T-helper 17 cell (primary cell): ENCODE measurements at places on chromosomes 1 and 21. TPM values are rescaled to one million over a fixed set of nuclear protein-coding genes. Genes with fewer than 3 reads are reported as not detected.

AGMAT gene
- total RNA-seq = 5.7 TPM

RGL1 gene
- 1.0 TPM for total RNA-seq

DNA sequence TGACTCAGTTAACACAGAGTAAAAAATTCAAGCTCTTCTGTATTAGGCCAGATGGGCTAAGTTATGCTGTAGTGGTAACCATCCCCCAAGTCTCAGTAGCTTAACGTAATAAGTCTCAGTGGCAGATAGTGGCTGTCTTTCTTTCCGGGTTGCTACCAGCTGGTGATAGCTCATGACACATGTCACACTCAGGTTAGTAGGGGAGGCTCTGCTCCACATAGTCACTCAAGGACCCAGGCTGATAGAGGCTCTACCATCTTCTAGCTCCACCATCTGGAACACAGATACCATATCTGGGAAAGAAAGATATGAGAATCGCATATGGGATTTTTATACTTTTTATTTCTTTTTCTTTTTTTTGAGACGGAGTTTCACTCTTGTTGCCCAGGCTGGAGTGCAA, 16.2 kb upstream of the MEF2D start:
- no peak for DNase-seq

- DNase-seq = no peak
Measured at GRCh38 chr1:156248323-156248683, 447 bp upstream of the PAQR6 start.

- DNase-seq = no peak
Measured at GRCh38 chr1:247180581-247180980, 8.8 kb upstream of the ZNF124 start.

DNA sequence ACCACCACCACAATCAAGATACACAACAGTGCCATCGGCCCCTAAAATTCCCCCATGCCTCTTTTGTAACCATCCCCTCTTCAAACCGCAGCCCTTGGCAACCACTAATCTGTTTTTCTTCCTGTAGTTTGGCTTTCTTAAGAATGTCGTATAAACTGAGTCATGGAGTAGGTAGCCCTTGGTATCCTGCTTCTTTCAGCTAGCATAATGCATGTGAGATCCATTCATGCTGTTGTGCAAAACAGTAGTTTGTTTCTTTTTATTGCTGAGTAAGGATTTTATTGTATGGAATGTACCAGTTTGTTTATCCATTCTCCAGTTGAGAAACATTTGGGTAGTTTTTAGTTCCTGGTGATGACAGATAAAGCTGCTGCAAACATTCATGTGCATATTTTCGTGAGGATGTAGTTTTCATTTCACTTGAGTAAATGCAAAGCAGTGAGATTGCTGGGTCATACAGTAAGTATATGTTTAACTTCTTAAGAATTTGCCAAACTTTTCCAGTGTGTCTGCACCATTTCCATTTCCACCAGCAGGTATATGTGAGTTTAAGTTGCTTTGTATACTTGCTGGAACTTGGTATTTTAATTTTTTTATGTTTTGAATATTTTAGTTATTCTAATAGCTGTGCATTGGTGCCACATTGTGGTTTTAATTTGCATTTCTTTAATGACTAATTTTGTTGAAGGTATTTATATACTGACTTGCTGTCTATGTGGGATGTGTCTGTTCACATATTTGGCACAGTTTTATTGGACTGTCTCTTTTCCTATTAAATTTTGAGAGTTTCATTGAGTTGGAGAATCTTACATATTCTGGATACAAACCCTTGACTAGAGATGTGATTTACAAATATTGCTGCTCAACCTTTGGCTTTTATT, 148.4 kb upstream of the MAP1LC3C start:
- DNase-seq = no peak

- no peak for DNase-seq
Measured at GRCh38 chr1:190129366-190129765, 348.3 kb downstream of the BRINP3 start.

DNA sequence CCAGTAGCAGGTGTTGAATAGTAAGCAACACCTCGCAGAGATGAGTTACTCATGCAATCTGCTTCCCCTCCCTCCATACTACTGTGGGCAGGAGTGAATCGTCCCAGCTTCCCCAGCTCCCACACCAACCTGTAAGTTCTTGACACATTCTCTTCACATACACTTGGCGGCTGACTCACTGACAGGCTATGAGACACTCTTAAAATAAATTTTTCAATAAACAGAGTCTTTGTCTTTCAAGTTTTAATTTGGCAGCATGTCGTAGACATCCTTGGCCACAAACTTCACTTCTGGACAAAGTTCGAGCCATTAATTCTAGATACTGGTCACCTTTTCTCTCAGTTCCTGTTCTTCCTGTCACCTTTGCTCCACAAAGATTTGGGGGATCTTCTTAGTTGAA, 290.7 kb downstream of the TM2D1 start:
- no peak for DNase-seq
